Activated T-cell treated with anti-CD3 and anti-CD28 coated beads, Interleukin-2, amount 50 U/mL, for 24 hours (primary cell): ENCODE measurements at places on chromosomes 13 and 19.

- DNase-seq: no peak
Observed at GRCh38 chr19:57321751-57322150, 1.5 kb downstream of the ZNF543 start.

- DNase-seq: no peak
Observed at GRCh38 chr13:111944171-111944583, 122.8 kb upstream of the SOX1 start.

- no peak for DNase-seq
Observed at GRCh38 chr13:20080377-20081164, 80.3 kb downstream of the GJA3 start.

DNA sequence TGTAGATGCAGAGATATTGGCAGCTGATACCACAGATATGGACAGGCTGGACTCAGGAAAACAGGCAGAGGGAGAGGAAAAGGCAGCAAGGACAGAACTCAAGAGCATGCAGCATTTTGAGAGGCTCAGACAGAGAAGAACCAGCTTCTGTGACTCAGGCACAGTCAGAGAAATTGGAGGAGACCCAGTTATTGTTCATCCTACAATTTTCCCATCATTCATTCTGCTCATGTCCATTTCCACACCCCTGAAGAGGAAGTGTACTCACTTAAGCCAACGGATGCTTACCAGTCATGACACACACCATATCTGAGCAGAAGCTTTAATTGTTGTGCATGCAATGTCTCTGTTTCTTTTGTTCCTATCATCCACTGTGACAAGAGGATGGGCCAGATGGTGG, 359.8 kb upstream of the HTR2A start:
- DNase-seq: no peak

GRCh38 chr19:45153339-45154063, 7.3 kb downstream of the NKPD1 start:
- peak; percentile 68 for DNase-seq
